ENCODE measurements at places on chromosomes 3 and 15.
A peak's percentile ranks its signal among the peaks of the same experiment; 100 is the strongest.

GRCh38 chr3:29486096-29486495 lies 205.2 kb downstream of the RBMS3 start:
- peak; percentile 36 for DNase-seq

GRCh38 chr15:55279746-55280351 lies 9.8 kb downstream of the RAB27A start:
- peak; percentile 51 for DNase-seq

- no peak for DNase-seq
These were observed 1032.1 kb downstream of the NTRK3 start for GRCh38 chr15:87224404-87224803.

DNA sequence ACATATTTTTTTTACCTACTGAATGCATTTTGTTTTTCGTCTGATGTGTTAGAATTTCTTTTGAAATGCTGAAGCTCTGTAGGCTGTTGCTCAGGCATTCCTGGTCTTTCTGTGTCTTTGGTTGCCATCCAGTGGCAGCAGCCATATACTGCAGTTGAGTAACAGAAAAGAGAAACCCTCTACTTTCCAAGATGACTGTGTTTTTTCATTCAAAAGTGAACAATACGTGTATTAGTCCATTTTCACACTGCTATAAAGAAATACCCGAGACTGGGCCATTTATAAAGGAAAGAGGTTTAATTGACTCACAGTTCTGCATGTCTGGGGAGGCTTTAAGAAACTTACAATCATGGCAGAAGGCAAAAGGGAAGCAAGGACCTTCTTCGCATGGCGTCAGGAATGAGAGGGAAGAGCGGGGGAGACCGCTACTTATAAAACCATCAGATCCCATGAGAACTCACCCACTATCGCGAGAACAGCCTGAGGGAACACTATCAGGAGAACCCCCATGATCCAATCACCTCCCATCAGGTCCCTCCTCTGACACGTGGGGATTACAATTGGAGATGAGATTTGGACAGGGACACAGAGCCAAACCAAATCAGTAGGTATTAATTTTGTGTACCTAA lies 4.7 kb upstream of the GOLGA8B start:
- DNase-seq, result peak; percentile 72

- DNase-seq, result no peak
These were observed 3.6 kb downstream of the PLA2G4D start for GRCh38 chr15:42090781-42091180.

DNA sequence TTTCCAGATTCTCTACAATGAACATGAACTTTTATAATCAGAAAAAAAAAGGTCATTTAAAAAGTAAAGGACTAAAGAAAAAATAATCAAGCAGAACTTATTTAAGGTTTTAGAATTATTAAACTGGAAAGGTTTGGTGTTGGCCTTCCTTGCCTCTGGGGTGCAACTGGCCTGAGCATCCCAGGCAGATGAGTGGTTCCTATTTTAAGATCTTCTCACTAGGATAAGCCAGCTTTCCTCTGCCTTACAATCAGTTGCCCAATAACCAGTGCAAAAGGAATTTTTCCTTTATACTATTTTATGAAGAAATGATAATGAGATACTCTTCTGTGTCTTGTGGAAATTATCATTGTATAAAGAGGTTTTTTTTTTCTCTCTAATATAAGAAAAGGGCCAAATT lies 56.6 kb downstream of the SEC22A start:
- DNase-seq, result no peak

- no peak for DNase-seq
These were observed 16.3 kb upstream of the TRPM7 start for GRCh38 chr15:50702762-50703334.

GRCh38 chr3:134795746-134796280 lies 753 bp downstream of the EPHB1 start:
- DNase-seq, result peak; percentile 45

DNA sequence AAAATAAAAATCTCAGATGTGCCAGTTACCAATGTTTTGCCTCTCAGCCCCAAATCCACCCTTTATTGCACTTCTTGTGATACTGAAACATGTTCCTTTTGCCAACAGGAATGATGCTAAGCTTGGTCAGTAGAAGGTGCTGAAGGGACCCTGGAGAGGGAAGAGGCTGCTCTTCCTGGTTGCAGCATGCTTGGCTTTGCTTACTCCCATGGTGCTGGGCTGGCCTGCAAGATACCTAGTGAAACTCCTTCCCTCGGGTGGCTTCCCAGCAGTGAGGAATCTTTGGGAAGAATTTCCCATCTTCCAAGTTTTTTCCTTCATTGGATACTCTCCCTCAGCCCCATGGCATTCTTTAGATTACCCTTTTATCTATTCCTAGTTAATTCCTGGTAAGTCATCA lies 151.8 kb upstream of the TGFBR2 start:
- no peak for DNase-seq

DNA sequence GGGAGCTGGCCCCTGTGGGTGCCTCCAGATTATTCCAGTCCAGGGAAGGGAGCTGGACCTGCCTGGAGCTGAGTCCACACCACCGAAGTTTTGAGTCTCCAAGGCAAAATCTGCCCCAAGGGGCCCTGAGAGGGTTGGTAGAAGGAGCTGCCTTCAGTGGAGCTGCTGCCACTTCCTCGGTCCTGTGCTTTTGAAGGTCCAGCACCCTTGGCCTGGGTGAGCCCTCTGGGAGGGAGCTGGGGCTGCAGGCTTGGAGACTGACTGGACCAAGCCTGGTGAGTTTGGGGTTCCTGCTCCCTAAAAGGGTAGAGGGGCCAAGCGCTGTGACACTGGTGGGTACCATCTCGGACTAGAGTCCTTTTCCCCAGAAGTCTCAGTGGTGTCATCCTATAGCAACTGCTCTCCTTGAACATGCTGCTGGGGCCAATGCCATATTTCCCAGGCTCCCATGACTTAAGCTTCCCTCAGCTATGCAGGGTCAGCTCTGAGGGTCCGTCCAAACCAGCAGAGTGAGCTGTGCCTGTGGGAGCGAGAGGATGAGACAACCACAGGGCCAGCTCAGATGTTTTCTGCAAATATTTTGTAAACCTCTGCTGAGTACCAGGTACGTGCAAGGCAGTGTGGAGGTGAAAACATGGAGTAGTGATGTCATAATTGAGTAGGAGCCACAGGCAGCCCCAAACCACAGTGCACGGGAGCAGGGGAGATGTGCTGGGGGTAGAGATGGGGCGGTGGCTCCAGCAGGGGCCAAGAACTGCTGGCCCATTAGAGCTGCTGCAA lies 96.0 kb downstream of the ABHD5 start:
- DNase-seq, result no peak

Measured in AG08396 (cell line).